ENCODE measurements at places on chromosomes 7 and 10.

DNA sequence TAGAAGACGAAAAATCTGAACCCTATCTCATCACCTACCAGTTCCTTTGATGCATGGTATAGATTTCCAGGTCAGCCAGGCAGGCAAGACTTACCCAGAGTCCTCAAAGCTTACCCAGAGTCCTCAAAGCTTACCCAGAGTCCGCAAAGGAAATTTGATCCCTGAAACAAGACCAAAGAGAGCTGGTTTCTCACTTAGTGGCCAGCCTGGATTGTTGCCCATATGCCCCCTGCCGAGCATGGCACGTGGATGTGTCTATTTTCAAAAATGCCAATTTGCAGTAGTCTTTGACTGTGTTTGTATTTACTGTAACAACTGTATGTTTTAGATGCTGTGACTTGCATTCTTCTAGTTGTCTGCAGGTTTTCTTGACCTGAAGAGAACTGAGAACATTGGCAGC is 120.2 kb upstream of the STARD3NL start:
- DNase-seq, result no peak

DNA sequence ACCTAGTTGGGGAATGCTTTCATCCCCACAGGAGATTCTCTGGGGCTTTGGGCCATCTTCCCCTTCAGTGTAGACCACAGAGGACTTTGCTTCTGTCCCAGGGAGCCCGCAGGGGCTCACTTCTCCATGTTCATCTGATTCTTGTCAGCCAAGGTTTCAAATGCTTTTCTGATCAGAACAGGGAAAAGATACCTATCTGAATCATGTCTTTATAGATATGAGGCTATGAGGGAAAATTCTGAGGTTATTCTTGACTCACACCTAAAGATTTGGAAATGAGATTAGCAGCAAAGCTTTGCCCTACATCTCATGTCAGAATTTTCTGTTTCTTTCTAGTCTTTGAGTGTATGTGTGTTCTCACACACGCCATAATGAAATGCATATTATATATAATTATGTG is 53.3 kb downstream of the FIGNL1 start:
- DNase-seq, result no peak

DNA sequence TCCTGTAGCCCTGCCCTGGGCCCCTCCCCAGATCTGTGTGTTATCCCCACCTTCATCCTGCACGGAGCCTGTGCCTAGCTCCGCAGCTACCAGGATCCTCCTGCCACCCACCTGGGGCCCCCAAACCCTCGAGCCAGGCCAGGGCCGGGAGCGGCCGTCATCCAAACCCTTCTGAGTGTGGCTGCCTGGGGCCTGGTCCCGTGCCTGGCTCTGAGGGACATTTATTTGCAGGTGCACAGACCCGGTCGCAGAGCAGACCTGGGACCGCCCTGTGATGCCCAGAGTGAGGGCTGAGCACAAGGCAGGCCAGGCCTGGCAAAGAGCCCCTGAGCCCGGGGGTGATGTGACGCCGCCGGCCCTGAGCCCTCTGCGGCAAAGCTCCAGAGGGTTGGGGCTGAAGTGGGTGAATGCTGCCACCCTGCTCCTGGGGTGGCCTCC is 27.4 kb upstream of the INPP5A start:
- no peak for DNase-seq

GRCh38 chr10:125824736-125825135 is 1.4 kb downstream of the BCCIP start:
- no peak for DNase-seq

DNA sequence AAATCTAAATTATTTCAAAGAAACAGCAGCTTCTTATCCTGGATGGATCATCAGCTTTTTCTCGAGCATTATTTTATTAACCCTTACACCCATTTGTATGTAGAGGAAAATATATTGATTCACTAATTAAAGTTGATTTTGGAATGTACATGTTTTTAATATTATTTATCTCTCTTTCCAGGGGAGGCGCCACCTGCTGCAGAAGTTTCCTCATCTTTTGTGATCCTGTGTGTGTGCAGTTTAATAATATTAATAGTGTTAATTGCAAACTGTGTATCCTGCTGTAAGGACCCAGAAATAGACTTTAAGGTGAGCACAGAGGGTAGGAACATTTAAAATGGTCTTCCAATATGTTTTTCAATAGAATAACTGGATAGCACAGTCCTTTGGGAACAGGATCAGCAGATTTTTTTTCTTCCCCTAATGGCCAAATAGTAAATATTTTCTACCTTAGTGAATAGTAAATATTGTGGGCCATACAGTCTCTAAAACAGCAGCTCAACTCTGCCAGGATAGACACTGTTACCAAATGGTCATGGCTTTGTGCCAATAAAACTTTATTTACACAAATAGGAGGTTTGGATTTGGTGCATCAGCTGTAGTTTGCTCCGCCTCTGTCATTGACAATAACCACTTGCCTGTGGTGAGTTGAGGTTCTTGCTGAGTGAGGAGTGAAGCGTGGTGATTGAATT is 30.6 kb downstream of the LMTK2 start:
- DNase-seq, result no peak

- DNase-seq, result no peak
These were observed 55.0 kb downstream of the GNAI1 start for GRCh38 chr7:80189638-80190037.

GRCh38 chr10:45053569-45054100 is 52.9 kb downstream of the ZNF22 start:
- no peak for DNase-seq

DNA sequence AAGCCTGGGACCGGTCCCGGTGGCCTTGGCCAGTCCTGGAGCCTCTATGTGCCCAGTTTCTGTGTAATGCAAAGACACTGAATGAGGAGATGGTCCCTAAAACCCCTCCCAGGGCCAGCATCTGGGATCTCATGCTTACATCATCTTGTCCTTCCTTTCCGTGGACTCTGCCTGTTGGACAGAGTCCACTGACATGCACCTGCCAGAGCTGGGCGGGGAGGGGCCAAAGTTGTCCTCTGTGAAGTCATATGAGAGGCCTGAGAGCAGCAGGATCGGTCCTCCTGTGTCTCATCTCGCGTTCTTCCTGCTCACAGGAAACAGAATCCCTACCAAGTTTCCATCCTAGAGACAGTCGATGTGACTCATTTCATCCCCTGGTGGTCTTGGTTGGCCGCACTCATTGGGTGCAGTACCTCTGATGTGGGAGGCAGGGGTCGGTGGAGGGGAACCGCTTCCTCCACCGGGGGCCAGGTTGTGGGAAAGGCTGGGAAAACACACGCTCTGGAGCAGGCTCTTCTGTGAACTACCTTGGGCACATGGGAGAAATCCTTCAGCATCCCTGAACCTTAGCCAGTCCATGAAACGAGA is 389.6 kb upstream of the PODXL start:
- no peak for DNase-seq

DNA sequence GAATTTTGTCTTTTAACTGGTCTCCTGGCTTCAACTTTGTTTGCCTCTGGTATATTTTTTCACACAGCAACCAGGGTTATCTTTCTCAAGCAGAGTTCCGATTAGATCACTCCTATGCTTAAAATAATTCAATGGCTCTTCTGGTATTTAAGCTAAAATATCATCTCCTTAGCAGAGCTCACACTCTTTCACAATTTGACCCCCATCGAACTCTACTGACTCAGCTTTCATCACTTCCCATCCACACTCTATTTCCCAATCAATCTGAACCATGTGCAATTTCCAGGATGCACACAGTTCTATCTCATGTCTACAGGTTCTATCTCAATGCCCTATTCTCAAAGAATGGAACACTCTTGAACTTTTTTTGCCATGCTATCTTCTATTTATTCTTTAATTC is 809.5 kb downstream of the GRID1 start:
- DNase-seq, result no peak
